ENCODE measurements at places on chromosomes 1 and 21.
A peak's percentile ranks its signal among the peaks of the same experiment; 100 is the strongest.

GRCh38 chr1:147062956-147063355 is 109.3 kb downstream of the PRKAB2 start:
- DNase-seq = no peak

- DNase-seq = no peak
Observed at GRCh38 chr1:87941337-87941946, 612.8 kb downstream of the LMO4 start.

GRCh38 chr1:173430677-173431303 is 46.3 kb upstream of the PRDX6 start:
- no peak for DNase-seq

DNA sequence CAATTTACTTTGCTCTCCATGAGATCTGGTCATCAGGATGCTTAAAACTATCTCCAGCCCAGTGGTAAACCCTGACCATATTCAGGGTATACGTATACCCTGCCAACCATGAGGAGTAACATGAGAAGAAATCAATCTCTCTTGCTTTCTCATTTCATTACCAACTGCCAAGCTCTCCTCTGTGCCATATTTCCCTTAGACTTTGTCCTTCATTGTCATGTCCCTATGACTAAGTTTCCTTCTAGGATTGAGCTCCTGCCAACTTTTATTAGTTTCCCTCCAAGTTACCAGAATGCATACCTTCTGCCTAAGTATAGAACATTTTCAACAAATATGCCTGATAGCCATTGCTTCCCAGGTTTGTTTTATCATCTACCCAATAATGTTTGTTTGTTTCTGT is 1113.9 kb upstream of the B3GALT2 start:
- no peak for DNase-seq

- no peak for DNase-seq
Observed at GRCh38 chr1:233240829-233241682, 54.5 kb downstream of the PCNX2 start.

GRCh38 chr1:54397090-54397591 is 9.1 kb downstream of the SSBP3 start:
- no peak for DNase-seq

DNA sequence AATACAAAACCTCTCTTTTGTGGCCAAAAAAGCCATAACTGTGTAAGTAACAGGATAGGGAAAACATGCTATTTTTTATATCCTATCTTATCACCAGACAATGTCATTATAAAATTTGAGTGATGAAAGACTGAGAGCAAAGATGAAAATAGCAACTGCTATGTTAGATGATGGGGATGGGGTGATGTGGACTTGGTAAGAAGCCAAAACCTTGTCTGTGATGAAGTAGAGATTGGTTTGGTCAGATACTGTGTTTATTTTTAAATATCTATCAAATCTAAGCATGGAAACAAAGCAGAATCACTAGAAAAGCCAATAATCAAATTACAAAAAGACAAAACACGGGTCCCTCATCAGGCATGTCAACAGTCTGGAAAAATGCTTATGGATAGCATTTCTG is 631.1 kb upstream of the NR5A2 start:
- DNase-seq = no peak

GRCh38 chr1:43934986-43935324 is 1.4 kb downstream of the ARTN start:
- DNase-seq = no peak

DNA sequence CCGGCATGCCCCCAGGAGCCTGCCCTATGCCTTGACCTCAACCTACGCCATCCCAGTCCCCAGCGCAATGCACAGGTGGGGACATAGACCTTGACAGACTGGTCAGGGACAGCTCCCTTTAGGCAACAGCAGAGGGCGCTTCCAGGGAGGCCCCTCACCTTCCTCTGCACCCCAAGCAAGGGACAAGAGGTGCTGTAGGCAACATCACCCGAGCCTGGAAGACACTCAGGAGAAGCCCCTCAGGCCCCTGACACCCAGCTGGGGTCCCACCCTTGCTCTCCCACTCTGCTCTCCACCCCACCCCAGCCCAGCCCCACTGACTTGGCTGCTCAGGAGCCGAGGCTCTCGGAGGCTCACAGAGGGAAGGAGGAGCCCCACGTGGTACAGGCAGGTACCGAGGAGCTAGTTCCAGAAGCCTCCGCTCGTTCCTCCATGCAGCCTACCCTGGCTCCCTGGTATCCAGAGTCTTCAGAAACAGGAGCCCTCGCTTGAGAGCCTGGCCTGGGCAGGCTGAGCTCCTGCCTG is 2.4 kb upstream of the WNT3A start:
- peak; percentile 27 for DNase-seq

DNA sequence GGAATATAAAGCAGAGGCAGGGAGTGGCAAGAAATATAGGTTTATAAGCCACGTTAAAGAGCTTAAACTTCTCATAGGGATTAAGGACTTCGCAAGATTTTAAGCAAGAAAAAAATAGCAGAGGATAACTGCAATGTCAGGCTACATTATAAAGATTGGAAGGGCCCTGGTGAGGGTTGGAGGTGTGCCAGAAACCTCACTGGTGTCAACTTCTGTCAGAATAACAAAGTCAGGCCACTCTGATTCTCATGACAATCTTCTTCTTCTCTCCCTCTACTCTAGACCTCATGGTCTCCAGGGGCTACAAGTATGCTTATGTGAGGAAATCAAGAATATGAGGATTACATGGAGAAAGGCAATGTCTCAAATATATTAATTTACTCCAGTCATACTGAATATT is 32.6 kb upstream of the FMO2 start:
- DNase-seq = no peak

DNA sequence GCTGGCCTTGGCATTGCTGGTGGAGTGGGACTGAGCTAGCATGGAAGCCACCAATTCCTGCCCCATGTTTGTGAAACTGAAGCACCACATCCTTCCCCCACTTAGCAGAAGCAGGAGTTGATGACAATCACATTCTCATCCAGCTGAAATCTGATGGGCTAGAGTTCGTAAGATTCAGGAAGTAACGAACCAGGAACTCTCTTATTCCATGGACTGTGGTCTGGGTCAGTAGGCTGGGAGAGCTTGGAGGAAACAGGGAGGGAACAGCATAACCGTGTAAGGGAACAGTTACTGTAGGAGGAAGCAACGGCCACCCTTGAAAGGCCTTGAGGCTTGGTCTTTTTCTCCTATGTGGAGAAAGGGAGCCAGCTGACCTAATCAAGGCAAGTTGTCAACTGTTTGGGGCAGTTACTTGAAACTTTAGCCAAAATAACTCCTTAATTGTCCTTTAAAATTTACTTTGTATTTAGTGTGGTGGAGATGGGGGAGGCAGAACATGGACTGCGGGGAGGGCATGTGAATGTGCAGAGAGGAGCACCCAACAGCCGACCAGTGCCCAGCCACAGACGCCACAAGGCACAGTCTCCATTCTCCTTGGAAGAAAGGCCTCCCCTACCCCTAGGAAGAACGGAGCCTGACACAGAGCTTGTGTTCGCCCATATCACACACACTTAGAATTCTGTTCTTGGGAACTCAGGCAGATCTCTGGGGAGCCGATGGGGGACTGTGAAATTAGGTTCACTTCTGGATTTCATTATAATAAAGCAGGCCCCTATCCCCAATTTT is 2.0 kb upstream of the COQ8A start:
- no peak for DNase-seq

- no peak for DNase-seq
Observed at GRCh38 chr1:22861764-22862440, 110.8 kb downstream of the LACTBL1 start.

- DNase-seq = no peak
Observed at GRCh38 chr1:247840818-247841217, 878 bp downstream of the OR11L1 start.

- DNase-seq = no peak
Observed at GRCh38 chr1:206664740-206665139, 20.0 kb upstream of the MAPKAPK2 start.

- DNase-seq = no peak
Observed at GRCh38 chr1:151638812-151639211, 27.0 kb downstream of the SNX27 start.

- peak; percentile 51 for DNase-seq
Observed at GRCh38 chr1:244603498-244603897, 49.4 kb upstream of the DESI2 start.

- no peak for DNase-seq
Observed at GRCh38 chr1:229229721-229230139, 41.2 kb upstream of the RAB4A start.

DNA sequence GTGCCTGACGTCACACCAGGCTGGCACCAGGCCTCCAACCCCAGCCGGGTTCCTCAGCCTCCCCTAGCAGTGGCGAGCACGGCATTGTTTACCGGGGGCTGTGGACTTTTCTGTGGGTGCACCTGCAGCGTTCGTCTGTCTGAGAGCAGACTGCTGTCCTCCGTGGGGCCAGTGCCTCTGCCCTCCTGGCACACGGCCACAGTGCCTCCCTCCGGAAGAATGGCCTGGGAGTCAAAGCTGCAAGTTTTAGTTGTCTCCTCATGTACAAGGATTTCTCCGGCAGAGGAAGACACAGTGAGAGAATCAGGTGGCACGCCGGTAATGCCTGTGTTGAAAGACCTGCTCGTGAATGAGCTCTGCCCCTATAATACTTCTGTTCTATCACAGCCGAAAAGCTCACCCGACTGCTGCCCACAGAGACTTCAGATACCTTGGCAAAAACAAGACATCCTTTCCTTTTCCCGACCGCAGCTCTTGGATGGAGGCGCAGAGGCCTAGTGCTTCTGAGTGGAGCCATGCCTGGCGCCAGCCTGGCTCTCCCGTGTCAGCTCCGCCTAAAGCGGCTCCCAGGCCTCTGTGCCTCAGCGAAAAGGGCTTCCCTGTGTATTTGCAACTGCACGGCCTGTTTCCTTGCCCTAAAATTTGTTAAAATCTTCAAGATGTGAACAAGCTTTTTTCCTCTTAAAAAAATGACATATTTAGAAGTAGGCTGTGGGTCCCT is 71.4 kb downstream of the AGPAT3 start:
- no peak for DNase-seq
